HepG2 (cell line): ENCODE measurements at places on chromosomes 7 and 10. TPM values are rescaled to one million over a fixed set of nuclear protein-coding genes. Genes with fewer than 3 reads are reported as not detected.

The MMP21 gene
- not detected in 2 replicates for total RNA-seq

DNA sequence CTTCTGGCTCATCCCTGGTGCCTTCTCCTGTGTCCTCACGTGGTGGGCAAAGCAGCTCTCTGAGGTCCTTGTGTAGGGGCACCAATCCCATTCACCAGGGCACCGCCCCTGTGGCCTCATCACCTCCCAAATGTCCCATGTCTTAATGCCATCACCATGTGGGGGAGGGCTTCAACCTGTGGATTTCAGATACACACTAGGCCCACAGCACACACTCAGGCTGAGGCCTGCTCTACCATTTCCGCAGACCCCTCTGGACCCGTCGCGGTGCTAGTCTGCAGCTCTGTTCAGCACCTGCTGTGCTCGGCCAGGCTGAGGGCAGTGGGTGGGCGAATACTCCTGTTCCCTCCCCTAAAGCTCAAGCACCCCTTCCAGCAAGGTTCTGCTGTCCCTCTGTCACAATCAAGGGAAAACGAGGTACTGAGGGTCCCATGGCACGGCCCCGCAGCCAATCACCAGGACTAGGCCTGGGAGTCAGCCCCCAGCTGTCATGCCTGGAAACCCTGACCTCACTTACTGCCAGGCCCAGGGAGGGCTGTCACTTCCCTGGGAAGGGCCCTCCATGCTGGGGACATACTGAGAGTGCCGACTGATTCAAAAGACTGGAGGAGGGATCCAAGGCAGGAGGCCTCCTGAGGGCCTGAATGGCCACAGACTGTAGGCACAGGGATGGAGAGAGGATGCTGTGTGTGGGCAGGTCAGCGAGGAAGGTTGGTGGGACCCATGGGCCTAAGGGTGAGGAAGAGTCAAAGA, 123.8 kb upstream of the RET start:
- peaks cover 7% of the 10 kb centered on the region for H3K4me1 ChIP-seq
- no peaks in the 10 kb centered on the region for H3K36me3 ChIP-seq
- H3K27ac ChIP-seq = no peak overlapping the region
- no peak overlapping the region for H3K4me3 ChIP-seq

The PRF1 gene
- 0.32 and 1.00 TPM in 2 replicates for total RNA-seq

DNA sequence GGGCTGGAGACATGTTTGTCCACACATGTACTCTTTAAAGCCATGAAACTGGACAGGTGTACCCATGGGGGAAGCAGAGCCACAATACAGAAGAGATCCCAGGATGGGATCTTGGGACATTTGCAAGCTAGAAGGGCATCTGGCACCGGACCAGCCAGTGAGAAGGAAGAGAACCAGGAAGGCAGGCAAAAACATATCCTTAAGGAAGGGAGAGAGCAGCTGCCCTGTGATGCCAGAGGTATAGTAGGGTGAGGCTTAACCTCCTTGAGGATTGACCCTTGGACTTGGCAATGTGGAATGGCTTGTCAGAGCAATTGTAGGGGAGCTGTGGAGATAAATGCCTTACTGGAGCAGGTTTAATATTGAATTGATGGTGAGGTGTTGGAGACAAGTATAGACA, 17.9 kb upstream of the SUV39H2 start:
- no peak overlapping the region for H3K27ac ChIP-seq
- no peak for DNase-seq
- peaks cover 6% of the 10 kb centered on the region; the same call in 2 of the 3 replicates for H3K36me3 ChIP-seq
- H3K4me3 ChIP-seq = no peak overlapping the region

DNA sequence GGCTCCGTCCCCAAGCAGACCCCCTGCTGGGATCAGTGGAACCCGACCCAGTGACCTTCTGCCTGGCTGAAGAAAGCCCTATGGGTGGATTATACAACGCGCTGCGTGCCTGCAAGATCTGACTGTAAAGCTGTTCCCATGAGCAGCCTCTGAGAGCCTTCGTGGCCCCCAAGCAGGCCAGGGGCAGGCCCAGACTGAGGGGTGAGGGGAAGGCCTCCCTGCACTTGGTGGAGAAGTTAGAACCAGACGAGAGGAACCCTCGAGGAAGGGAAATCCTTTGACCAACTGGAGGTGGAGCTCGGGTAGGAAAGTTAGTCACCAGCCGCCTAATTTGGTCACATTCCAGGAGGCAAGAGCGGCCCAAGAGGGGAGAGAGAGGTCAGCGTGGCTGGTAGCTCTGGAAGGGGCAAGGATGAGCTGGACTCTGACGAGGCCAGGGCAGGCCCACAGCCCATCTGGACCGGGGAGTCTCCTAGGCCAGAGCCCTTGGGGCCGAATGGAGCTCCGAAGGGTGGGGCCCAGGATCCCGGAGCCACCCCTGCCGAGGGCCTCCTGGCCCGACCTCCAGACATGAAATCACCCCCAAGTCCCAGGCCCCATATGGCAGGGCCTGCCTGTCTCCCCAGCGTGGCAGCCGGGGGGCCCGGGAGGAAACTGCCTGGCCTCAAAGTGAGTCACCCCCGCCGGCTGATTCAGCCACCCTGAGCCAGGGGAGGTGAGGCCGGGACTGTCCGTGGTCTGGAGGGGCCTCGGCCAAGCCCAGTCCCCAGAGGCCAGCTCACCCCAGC, 23.3 kb upstream of the PDGFA start:
- peak; percentile 37 for DNase-seq
- H3K27ac ChIP-seq = no peak overlapping the region
- no peaks in the 10 kb centered on the region for H3K36me3 ChIP-seq
- H3K4me3 ChIP-seq = no peak overlapping the region
- peaks cover 52% of the 10 kb centered on the region for H3K4me1 ChIP-seq

The NANOS1 gene
- 1.5 and 1.7 TPM in 2 replicates for total RNA-seq

The PRSS1 gene
- not detected in 2 replicates for total RNA-seq

DNA sequence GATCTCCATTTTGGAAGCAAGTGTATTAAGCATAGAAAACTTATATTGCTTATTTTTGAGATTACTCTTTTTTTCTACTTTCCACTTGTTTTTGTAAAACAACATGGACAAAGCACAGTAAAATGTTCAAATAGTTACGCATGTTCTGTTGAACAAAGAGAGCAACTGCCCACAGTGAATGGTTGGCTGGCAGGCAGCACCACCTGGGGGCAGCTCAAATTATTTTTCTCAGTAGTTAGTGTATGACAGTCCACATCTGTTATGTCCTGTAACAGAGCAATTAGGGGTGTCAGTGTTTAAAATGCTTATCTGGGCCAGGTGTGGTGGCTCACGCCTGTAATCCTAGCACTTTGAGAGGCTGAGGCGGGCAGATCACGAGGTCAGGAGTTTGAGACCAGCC, 46.1 kb upstream of the CACUL1 start:
- no peaks in the 10 kb centered on the region for H3K4me1 ChIP-seq
- 0 out of 3 replicates have a peak, but pooled peaks cover 6% of the 10 kb centered on the region for H3K27me3 ChIP-seq
- H3K36me3 ChIP-seq = no peaks in the 10 kb centered on the region
- DNase-seq = peak; percentile 10
- no peak overlapping the region for H3K27ac ChIP-seq
- no peak overlapping the region for H3K4me3 ChIP-seq

The MACC1 gene
- 0.04 TPM in 1 of 2 replicates, not detected in the other for total RNA-seq

DNA sequence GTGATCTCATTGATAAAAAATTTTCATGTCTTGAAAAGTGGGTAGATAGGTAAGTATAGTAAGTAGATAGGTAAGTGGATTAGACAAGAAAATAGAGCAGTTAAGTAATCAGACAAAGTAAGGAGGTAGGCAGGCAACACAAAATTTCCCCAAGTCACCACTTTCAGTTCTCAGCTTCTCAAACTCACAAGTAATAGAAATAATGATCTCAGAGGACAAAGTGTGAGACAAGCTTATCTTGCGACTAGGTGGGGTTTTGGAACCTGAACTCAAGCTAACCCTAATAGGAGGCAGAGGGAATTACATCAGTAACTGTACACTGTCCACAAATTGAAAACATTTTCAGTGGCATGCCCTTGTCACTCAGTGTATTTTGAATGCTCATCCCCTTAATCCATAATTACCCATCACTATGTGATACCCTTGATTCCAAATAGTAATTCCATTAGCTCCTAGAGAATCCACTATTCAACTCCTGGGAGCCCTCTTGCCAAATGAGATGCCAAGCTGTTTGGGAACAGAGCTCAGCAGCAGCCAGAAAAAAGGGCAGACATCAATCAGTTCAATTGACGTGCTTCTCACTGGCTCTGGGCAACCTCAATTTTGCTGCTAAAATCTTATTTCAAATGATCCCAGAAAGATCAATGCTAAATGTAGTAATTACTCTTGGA, 703.2 kb downstream of the XPNPEP1 start:
- H3K27me3 ChIP-seq = no peaks in the 10 kb centered on the region
- H3K4me3 ChIP-seq = no peak overlapping the region

The CCZ1B gene
- 49.4 and 50.0 TPM in 2 replicates for total RNA-seq

DNA sequence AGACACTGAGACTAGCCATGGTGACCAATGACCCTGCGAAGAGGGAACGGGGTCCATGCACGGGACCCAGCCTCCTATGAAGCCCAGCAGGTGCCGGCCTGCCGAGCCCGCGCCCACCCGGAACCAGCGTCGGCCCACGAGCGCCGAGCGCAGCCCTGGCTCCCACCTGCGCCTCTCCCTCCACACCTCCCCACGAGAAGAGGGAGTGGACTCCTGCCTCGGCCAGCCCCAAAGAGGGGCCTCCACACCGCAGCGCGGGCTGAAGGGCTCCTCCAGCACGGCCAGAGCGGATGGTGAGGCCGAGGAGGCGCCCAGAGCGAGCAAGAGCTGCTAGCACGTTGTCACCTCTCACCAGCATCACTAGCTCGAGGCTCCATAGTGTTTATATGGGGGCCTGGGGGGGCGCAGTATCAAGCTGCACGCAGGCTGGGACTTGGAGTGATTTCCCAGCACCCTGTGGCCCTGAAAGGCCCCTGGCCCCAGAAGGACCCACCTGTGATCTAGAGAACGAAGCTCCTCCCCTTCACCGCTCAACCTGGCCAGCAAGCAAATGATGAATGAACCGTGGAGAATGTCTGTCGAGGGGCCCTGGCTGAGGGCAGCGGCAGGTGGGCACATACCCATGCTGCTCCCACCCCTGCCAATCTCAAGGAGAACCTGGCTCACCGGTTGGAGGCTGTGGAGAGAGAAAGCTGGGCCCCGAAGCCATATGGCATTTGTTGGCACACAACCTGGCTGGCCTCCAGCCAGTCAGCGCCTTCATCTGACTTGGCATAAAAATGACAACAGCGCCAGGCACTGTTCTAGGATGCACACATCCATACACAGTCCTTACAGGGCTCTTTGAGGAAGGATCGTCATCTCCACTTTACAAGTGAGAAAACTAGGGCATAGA, 30.7 kb downstream of the GHRHR start:
- no peaks in the 10 kb centered on the region for H3K36me3 ChIP-seq
- H3K27me3 ChIP-seq = no peaks in the 10 kb centered on the region; the same call in 1 of the 2 replicates
- H3K27ac ChIP-seq = no peak overlapping the region
- H3K4me1 ChIP-seq = peaks cover 12% of the 10 kb centered on the region
- H3K4me3 ChIP-seq = no peak overlapping the region

DNA sequence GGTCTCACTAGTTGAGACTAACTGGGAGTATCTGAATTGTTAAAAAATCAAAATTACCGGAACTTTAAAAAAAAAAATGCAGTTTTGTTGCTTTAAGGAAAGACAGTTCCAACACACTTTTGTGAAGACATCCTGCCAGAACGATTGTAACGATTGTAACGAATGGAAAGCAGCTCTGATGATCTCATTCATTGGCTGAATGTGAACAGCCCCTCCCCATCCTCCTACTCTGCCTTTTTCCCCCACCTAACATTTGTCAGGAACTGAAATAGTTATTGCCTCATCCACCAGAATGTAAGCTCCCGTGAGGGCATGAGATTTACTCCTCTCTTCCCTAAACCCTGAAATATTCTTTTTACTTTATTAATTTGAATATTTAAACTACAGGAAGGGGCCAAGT, 23.1 kb upstream of the ZC3HAV1L start:
- DNase-seq = no peak
- no peaks in the 10 kb centered on the region for H3K27me3 ChIP-seq
- H3K4me3 ChIP-seq = no peak overlapping the region

- H3K4me1 ChIP-seq = peaks cover 18% of the 10 kb centered on the region; the same call in 1 of the 2 replicates
- H3K4me3 ChIP-seq = no peak overlapping the region
- H3K27me3 ChIP-seq = no peaks in the 10 kb centered on the region
- H3K27ac ChIP-seq = no peak overlapping the region
- DNase-seq = no peak
These were observed 57.9 kb upstream of the RNF32 start for GRCh38 chr7:156582591-156583123.

DNA sequence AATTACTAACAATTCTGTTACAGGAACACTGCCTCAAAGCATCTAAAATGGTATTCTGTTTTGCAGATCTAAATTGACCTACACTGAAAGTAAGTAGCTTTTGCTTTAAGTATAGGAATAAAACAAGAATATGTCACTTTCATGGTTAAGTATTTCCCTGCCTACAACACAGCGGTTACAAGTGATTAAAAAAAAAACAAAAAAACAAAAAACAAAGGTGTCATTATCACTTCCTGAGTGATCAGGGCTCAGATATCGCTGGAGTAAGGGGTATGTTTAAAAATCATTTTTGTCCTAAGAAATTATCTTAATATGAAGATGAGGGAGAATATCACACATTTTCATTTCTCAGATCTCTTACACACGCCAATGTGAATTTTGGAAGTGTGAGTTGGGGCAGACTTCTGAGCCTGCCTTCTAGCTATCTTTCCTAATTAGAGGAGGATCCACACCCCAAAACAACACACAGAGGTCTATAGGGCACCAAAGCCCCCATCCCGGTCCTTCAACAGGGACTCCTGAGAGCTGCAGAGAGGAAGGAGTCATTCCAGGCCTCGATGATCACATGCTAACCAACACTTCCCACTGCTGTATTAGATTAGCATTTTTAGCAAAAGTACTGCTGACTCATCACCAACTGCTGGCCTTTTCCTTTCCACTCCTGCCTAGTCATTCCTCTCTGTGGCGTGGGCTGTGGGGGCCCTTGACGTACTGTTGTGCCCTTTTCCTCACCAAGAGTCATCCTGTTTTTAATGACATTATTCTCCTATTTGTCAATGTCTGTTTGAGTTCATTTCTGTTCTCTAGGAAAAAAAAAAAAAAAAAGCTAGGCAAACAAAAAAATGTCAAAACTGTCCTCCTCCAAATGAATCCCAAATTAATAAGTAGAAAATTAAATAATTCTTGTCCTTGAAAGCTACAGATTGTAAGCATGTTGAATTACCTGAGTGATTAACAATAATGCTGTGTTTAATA, 31.2 kb downstream of the PRTFDC1 start:
- H3K36me3 ChIP-seq = no peaks in the 10 kb centered on the region
- H3K4me3 ChIP-seq = no peak overlapping the region
- DNase-seq = no peak
- no peak overlapping the region for H3K27ac ChIP-seq
- no peaks in the 10 kb centered on the region for H3K4me1 ChIP-seq

The NRG3 gene
- total RNA-seq = not detected in 2 replicates

The ZSCAN25 gene
- total RNA-seq = 16.3 and 16.8 TPM in 2 replicates

The PTPRE gene
- total RNA-seq = 0.02 TPM in 1 of 2 replicates, not detected in the other

The EN2 gene
- total RNA-seq = not detected in 2 replicates

The AEBP1 gene
- 0.22 TPM in 1 of 2 replicates, not detected in the other for total RNA-seq

- no peak overlapping the region for H3K4me3 ChIP-seq
- no peaks in the 10 kb centered on the region for H3K27me3 ChIP-seq
- H3K4me1 ChIP-seq = no peaks in the 10 kb centered on the region
- H3K27ac ChIP-seq = no peak overlapping the region
- DNase-seq = no peak
- H3K36me3 ChIP-seq = no peaks in the 10 kb centered on the region
These were observed 585.0 kb upstream of the FOXK1 start for GRCh38 chr7:4097001-4097609.
